Ecto neural progenitor cell (in vitro differentiated cells): ENCODE measurements at places on chromosomes 7 and 10.

GRCh38 chr7:37068038-37068437 is 343.7 kb upstream of the AOAH start:
- DNase-seq = no peak

GRCh38 chr7:157930441-157930840 is 593.6 kb downstream of the DNAJB6 start:
- no peak for DNase-seq

DNA sequence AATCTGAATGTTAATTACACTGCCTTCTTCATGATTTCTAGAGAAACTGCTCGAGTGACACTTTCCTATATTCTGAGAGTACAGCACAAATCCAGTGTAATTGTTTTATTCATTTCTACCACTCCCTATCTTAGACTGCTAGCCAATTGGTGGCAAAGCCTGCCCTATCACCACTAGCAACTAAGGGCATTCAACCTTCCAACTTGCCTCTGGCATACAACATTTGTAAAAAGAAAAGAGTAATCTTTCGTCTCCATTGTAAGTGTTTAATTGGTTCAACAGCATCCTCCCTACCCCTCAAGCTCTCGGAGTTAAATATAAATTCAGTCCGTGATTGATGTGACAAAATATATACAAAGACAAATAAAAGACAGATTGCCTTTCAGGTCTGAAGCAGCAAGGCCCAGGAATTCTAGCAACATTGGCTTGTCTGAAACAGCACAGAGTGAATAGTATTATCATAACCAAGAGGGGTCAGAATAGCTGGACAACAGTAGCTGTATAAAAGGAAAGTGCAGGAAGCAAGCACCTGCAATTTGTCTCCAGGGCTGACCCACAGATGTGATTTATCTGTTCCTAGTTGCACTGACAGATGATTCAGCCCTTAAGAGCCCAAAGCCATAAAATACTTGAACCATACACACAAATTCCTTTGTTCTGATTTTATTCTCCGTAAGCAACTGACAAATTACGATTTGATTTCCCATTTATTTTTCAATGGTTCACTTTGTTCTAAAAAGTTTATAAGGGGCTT is 47.6 kb upstream of the ANKRD1 start:
- no peak for DNase-seq

DNA sequence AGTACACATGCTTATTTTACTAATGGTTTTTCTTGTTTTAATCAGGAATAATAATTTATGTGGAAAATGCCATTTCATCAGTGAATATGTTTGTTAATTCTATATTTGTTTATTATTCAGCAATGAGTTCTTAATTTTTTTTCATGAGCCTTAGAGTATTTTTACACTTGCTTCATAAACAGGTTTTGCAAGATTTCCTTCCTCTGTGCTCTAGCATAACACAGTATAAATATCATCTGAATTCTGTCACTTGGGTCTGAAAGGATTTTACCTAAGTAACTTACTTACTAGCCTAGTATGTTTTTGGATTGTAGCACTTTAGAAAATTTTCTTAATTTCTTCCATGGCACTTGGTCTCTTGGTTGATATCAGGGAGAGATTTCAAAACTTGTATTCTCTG is 45.8 kb downstream of the GLCCI1 start:
- no peak for DNase-seq

DNA sequence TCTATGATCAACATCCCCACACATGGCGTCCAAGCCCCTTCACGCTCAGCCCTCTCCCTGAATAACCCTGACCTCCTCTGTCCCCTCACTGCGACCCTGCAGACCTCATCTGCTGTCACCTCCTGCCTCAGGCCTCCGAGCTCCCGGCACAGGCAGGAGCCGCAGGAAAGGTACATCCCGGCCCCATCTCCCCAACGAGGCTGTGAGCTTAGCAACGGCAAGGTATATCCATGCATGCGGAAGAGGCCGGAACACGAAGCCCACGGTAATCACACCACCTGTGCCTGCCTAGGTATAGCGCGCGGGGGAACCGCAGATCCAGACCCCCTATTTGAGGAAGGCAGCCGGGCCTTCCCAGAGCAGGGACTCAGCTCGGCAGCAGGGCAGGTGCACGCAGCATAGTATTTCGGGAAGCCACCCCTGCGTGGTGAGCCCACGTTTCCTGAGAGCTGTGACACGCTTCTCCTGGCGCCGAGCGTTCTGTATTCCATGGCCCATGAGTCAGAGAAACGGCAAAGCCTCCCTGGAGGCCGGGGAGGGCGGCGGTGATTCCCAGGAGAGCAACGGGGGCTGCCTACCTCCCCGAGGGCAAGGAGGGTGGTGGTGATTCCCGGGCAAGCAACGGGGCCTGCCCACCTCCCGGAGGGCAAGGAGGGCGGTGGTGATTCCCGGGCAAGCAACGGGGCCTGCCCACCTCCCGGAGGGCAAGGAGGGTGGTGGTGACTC is 50.1 kb upstream of the DNAAF5 start:
- DNase-seq = no peak

DNA sequence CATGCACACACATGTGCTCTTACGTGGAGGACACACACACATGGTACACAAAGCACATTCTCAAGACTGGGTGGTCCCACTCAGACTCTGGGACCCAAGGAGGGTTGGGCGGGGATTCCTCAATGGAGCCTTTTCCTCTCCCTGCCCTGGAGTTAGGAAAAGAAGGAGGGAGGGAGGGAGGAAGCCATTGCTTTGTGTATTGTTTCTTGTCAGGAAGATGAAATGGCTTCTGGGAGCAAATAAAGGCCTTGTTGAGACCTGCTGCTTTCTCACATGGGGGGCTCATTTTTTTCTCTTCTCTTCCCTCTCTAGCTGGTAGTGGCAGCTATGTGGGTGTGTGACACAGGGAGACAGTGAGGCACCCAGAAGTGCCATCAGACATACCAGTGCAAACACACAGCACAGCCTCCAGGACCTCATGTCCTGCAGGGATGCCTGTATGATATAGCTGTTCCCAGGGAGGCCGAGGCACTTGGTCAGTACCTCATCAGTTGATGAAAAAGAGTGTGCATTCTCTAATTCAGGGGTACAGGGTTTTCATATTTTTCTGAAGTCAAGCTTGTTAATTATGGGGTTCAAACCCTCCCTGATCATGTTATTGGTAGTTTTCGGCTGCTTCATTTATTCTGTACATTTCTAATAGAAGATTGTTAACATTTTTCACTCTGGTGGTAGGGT is 5.7 kb downstream of the AQP1 start:
- DNase-seq = no peak

DNA sequence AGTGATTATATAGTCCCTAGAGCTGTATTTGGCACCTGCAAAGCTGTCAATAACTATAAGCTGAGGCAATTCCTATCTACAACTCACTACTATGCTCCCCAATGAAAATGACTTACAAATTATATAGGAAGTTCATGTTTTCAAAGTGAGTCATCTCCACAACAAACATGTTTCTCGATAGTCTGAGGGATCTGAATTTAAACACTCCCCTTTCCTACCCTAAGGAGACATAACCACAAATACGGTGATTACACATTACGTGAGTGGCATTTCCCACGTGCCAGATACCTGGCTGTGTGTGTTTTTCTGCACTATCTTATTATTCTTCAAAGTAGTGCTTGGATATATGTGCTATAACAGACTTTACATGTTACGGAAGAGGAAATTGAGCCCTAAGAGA is 122.5 kb upstream of the C1QL3 start:
- DNase-seq = no peak

DNA sequence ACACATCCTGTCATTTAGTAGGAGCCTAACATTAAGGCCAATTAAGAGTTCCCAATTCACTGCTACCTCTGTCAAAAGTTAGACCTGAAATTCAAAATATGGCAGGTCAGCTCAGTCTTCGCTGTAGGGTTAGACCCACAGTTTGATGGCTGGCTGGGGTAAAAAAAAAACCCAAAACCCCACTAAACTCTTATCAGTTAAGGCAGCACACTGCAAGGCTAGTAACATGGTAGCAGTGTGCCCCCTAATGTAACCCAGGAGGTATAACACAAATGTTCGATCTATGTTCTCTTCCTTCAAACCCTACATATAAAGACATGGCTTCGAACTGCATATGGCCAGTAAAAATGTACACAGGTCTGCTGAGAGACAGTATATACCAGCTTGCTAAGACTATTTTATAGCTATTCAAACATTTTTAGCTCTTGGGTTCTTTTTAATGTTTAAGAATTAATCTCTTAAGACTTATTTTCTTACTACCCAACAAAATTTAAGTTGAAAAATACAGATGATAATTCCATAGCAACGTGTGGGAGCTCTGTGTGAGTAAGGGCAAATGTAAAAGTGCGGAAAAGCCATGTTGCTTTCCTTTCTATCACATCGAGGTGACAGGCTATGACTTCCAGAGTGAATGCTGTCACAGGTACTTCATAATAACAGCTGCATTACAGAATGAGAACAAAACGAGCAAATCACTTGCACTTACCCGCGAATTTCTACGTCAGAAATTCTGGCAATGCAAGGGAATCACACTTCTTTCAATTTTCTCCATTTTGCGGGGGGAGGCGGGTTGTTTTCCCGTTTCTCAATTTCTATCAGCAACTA is 168.4 kb upstream of the IMMP2L start:
- no peak for DNase-seq

DNA sequence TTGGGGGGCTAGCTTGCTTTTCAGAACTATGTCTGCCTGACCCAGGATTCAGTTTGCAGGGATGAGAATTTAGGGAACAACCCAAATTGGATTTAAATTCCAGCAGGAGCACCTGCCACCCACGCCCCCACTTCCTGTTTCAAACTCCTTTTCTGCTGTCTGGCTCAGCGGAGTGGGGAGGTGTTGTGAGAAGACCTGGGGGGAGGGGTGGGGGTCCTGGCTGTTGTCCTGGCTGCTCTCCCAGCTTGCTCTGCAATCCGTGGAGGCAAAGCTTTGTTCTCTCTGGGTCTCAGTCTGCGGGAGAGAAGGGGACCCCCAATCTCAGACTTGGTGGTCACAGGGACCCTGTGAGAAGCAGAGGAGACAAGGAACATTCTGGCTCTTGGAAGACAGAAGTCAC is 799 bp downstream of the KCNK18 start:
- DNase-seq = no peak

DNA sequence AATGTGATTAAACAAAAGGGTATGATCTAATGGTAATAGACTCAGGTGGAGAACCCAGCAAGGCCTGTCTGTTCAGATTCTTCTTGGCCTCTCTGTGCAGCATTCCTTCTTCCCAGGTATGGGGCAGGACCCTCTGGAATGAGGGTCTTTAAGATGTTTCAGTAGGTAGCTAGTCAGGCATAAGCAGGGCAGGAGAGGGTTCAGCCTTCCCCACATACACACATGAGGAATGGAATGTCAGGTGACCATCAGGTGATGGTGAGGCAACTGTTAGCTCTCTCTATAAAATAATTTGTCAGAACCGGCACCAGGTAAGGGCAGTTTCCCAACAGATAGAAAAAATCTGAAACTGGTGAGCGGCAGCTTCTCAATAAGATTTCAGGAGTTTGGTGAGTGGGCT is 222.3 kb upstream of the PHYHIPL start:
- DNase-seq = no peak

DNA sequence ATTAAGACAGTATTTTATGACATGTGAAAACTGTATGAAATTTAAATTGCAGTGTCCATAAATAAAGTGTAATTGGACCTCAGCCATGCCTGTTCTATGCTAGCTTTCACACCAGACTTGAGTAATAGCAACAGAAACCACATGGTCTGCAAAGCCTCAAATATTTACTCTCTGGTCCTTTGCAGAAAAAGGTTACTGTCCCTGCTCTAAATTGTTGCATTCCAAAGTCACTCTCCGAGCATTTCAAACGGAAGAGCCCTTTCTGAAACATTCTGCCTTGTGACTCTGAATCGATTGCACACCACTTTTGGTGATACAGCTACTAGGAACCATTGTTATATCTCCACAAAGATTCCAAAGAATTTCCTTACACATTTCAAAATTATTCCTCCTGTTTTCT is 81.0 kb upstream of the STK17A start:
- no peak for DNase-seq

DNA sequence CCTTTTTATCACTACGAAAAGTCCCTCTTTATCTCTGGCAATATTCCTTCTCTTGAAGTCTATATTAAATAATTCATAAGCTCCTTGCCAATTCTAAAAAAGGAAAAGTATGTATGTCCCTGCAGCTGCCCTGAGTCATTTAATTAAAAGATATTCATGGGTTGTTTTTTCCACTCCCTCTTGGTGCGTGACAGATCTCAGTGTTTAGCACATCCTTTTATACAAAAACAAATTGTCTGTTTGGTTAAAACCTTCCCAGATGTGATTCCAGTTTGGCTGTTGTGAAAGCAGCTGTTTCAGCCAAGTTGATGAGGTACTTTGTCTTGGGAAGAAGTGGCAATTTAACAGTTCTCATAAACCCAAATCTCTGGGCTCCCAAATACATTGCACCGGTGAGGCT is 33.8 kb upstream of the PRLHR start:
- DNase-seq = no peak

- no peak for DNase-seq
Measured at GRCh38 chr7:28432105-28432504, 19.8 kb downstream of the CREB5 start.

DNA sequence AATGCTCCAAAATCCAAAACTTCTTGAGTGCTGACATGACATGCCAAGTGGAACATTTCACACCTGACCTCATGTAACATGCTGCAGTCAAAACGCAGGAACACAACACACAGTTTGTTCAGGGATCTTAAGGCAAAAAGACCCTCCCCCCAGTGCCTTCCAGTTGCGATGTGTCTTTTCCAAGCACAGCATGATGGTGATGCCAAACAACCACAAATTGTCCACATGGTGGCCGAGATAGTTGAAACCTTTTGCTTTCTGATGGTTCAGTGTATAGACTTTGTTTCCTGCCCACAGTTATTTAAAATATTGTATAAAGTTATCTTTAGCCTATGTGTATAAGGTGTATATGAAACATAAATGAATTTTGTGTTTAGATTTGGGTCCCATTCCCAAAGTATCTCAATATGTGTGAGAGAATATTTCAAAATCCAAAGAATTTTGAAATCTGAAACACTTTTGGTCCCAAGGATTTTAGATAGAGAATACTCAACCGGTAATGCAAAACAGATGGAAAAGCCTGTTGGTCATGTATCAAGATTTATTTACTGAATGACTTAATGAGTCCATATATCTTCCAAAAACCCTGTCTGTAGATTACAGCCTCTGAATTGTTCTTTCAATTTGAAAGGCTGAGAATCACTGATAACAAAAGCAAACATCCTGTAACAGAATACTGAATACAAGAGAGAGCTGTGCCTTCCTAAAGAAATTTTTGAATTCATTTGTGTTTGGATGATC is 93.4 kb upstream of the OIT3 start:
- no peak for DNase-seq

DNA sequence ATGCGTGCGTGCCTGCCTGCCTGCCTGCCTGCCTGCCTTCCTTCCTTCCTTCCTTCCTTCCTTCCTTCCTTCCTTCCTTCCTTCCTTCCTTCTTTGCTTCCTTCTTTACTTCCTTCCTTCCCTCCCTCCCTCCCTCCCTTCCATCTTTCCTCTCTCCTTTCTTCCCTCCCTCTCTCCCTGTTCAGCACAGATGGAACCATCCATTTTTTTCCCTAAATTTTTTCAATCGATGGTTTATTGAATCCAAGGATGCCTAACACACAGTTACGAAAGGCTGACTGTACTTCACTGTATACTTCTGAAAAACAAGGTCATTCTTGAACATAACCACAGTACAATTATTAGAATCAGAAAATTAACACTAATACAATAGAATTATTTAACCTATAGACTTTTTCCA is 53.8 kb downstream of the ABCA13 start:
- no peak for DNase-seq

GRCh38 chr10:113825791-113826190 is 28.1 kb downstream of the DCLRE1A start:
- no peak for DNase-seq

- DNase-seq = no peak
Measured at GRCh38 chr10:81909453-81909852, 34.5 kb downstream of the NRG3 start.
